ENCODE measurements at places on chromosomes 7 and 10.

DNA sequence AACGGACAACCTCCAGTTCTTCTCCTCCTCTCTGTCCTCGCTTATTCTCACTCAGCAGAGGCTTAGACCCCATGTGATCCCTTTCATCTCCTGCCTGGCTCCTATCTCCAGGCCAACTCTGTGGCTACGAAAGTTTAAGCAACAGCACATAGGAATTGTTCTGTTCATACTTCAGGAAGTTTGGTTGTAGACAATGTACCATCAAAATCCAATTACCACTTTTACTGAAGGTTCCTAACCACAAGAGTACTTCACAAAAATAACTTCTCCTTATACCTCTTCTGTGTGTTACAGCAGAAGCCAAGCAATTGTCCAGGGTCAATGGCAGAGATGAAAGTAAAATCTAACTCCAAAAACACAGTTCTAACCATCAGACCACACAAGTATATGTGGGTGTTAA, 80.0 kb downstream of the SLC25A13 start:
- no peak for DNase-seq

DNA sequence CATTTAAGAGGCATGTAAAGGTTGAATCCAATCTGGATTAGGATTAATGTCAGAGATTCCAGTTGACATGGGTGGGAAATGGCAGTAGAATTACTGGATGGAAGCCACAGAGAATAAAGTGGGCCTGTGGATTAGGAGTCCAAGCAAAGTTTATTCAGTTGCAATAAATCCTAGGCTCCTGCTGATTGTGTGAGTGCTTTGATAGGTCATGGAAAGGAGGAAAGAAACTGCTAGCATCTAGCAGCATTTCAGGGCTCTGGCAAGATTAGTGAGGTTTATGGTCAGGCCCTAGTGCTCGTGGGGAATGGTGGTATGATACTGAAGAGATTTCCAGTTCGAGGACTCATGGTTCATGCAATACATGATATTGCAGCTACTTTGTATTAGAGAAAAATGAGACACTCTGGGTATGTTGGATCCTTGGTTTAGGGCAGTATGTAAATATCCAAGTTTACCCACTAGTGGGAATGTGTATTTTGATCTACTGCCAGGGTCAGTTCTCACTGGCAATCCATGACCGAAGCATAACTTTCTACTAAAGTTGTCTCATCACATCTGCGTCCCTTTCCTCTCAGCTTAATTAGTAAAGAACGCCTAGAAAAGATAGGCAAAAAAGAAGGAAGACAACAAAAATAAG, 235.0 kb downstream of the SUGCT start:
- DNase-seq = no peak

GRCh38 chr10:48468866-48469511, 135.9 kb downstream of the ARHGAP22 start:
- DNase-seq = no peak

- DNase-seq = no peak
Observed at GRCh38 chr7:27202018-27202861, 2.3 kb upstream of the HOXA13 start.

- DNase-seq = no peak
Observed at GRCh38 chr7:93298671-93299070, 66.5 kb downstream of the VPS50 start.

- DNase-seq = no peak
Observed at GRCh38 chr10:124681626-124682552, 62.3 kb downstream of the FAM53B start.

- no peak for DNase-seq
Observed at GRCh38 chr10:31704195-31704594, 224.4 kb downstream of the ARHGAP12 start.

GRCh38 chr7:158828133-158829020, 932 bp downstream of the ESYT2 start:
- no peak for DNase-seq

- no peak for DNase-seq
Observed at GRCh38 chr7:158356454-158356853, 231.2 kb downstream of the PTPRN2 start.
